ENCODE measurements at places on chromosomes 13 and 19.

- DNase-seq: no peak
Measured at GRCh38 chr19:18428173-18428786, 9.1 kb downstream of the SSBP4 start.

- no peak for DNase-seq
Measured at GRCh38 chr19:43498233-43498842, 6.2 kb downstream of the PHLDB3 start.

- no peak for DNase-seq
Measured at GRCh38 chr19:29054886-29055675, 157.9 kb downstream of the UQCRFS1 start.

GRCh38 chr13:42486711-42487198 is 87.2 kb upstream of the TNFSF11 start:
- DNase-seq: no peak

GRCh38 chr19:41928221-41928683 is at the start of gene ERFL:
Gene ERFL, minus strand, starts transcription at chr19:41928449. Its CDS starts 15,530 bp downstream, at chr19:41912919.
- no peak for DNase-seq

DNA sequence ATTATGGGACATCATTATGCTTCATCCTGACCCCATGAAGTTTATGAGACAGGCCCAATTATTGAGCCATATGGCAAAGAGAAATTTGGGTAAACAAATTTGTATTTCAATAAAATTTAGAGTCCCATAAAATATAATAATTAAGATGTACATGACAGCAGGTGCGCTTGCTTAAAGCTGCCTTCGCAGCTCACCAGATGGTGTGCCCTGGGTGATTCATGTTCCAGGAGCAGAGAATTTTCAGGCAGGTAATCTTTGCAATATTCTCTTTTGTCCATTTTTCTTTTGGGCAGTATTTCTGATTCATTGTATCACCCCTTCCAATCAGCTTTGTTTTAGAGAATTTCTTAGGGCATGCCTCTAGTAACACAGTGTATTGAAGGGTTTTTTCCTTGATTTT is 39.5 kb upstream of the WASF3 start:
- no peak for DNase-seq

DNA sequence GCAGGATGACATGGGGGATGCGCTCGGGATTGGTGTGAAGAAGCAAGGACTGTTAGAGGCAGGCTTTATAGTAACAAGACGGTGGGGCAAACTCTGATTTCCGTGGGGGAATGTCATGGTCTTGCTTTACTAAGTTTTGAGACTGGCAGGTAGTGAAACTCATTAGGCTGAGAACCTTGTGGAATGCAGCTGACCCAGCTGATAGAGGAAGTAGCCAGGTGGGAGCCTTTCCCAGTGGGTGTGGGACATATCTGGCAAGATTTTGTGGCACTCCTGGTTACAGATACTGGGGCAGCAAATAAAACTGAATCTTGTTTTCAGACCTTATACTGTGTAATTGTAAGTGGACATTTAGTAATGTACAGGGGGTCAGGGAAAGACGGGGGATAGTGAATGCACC is 7.0 kb downstream of the KLK2 start:
- no peak for DNase-seq

DNA sequence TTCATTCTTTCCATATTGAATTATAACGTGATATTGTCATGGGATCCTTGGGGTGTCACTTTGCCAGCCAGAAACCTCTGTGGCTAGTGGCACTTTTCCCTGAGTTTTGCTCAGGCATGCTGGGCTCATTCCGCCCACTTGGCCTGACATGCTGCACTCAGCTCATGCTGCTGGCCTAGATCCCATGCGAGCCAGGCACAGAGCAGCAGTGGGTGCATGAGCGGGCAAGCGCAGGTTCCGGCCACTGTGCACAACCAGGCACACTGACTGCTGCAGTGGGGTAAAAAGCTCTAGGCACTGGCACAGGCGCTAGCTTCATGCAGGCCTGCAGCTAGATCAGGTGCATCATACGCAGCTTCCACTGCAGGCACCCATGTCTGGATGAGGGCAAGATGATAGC is 221.2 kb downstream of the MAB21L1 start:
- DNase-seq: no peak

DNA sequence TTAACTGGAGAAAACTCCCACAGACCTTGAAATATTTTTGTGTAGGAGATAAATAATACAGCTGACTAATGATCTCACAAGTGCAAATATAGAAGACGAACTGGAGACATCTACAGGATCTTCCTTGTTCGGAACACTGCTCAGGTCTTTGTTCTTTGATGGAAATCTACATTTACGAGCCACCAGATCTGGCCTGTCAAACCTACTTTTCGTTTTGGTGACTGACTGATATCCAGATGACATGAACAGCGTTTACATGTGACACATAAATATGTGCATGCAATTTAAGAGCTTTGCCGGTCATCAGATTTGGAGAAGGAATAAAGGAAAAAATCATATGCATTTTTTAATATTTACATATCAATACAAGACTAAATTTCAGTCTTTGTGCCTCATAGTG is 24.5 kb upstream of the TPP2 start:
- no peak for DNase-seq

GRCh38 chr19:38385804-38386257 is 2.0 kb downstream of the GGN start:
- DNase-seq: no peak

- no peak for DNase-seq
Measured at GRCh38 chr13:42334329-42334706, 62.4 kb downstream of the AKAP11 start.

- no peak for DNase-seq
Measured at GRCh38 chr19:7638802-7639465, 2.0 kb downstream of the STXBP2 start.

DNA sequence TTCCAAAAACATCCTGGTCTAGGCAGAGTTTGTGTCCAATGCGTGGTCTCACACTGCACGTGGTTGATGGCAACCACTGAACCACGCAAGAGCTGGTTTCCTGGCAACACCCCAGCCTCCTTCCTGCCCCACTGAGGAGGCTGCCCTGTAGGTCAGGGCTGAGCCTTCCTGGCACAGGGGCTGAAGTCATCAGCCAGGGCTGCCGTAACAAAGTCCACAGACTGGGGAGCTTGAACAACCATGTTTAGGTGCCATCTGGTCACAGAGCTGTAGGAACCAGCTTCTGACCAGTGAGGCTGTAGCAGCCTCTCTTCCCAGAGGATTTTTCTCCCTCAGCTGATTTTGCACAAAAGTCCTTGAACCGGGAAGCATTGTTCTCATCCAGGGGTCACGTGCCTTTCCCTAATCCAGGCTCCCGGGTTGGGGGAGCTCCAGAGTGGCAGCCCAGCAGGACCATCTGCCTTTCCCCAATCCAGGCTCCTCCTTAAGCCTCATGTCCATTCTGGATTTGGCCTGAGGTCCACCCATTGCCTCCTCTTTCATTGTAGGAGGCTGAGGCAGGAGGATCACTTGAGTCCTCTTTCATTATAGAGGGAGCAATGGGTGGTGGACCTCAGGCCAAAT is 53.9 kb downstream of the CHST8 start:
- DNase-seq: no peak

- DNase-seq: no peak
Measured at GRCh38 chr13:109198585-109198984, 569.2 kb downstream of the MYO16 start.

DNA sequence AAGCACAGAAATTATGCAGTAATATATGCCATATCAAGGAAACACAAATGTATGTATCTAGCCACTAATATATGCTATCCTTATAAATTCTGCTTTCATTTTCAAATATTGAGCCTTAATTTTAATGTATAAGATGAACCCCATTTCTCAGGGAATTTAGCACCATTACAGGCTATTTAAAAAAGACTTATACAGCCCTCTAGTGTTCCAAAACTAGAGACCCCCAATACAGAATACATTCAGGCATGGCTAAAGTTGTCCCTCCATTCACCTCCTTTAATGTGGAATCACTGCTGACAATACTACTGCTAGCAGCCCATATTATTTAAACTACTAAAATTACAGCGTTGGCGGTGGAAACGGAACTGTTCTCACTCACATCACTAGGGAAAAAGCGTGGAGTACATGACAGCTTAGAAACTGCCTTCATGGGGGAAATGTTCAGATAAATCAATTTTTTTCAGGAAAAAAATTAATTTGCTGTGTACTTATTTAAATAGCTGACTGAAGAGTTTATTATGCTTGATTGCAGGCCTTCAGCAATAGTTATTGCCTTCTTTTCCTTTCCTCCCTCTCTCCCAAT is 541.0 kb downstream of the PCDH9 start:
- no peak for DNase-seq

DNA sequence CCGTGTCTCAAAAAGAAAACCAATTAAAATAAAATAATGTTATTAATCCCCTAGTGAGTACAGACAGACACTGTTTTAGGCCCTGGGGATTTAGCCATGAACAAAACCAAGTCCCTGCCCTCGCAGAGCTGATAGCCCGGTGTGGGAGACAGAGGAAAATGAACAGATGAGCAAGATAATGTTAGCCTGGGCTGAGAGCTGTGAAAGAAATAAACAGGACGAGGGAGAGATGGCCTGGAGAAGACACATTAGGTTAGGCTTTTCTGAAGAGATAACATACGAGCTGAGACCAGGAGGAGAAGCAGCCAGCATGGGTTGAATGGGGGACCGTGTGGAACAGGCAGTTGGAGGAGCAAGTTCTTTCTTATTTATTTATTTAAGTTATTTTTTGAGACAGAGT is 9.0 kb downstream of the RELB start:
- no peak for DNase-seq

DNA sequence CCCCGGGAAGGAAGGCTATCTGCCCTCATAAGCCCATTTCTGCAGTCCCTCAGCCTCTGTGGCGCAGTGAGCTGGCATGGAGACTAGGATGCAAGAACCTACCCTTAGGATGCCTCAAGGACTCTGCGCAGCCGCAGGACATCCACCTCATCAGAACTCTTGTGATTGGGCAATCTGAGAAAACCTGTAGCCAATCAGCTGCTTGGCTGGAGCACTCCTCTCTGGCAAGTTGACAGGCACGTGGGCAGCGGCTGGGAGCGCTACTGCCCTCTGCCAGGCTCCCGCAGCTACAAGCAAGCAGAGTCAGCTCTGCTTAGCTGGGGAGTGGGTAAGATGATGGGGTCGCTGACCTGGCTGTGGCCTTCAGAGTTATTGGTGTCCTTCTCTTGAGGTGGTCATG is 1.5 kb upstream of the ECSIT start:
- peak; percentile 12 for DNase-seq

- DNase-seq: peak; percentile 87
Measured at GRCh38 chr19:2607712-2608601, 94.5 kb downstream of the GNG7 start.

GRCh38 chr13:91278888-91279287 is 68.6 kb upstream of the MIR17HG start:
- no peak for DNase-seq

GRCh38 chr19:50205681-50206138 is 2.3 kb downstream of the MYH14 start:
- DNase-seq: no peak

DNA sequence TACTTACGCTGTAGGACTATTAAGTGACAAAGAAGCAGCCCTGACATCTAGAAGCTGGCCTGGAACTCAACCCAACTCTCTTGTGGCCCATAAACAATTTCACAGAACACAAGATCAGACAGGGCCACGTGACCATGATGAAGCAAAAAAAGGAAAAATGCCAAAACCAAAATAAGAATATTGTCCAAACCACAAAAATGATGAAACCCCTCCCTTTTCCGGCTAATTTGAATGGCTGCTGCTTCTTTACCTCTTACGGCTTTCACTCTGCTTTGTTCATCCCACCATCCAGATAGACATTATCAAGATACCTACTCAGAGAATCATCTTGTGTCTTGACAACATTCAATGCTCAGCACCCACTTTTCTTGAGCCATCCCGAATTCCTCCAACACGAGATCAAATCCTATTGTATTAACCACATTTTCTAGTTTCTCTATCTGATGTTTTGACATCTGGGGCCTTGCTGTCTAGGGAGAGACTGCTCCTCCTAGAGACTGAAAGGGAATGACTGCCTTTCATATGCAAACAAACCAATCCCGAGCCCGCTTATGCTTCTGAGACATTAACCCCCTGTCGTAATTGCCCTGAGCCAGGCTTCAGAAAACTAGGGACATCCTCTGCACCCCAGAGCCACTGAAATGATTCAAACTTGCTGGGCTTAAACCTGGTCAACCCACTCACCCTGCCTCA is 186.3 kb downstream of the TDRD3 start:
- no peak for DNase-seq

GRCh38 chr13:27034678-27035111 is 136.9 kb downstream of the USP12 start:
- no peak for DNase-seq

DNA sequence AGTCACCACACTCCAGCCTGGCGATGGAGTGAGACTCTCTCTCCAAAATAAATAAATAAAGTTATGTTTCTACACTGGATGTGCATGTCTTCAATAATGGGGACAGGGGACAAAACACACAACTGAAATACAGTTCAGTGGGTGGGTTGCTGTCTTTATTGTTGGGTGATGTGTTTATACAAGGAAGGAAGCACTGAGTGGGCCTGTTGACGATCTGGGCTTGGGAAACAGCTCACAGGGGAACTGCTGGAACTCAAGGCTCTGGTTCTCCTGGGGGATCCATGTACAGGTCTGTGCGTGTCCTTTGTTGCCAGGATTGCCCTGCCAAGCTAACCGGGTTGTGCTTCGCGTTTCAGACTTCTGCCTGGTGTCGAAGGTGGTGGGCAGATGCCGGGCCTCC is 18.9 kb downstream of the SPINT2 start:
- no peak for DNase-seq
